ENCODE measurements at places on chromosomes 4 and X.

- DNase-seq, result no peak
Observed at GRCh38 chr4:1632109-1633104, 51.7 kb downstream of the FAM53A start.

DNA sequence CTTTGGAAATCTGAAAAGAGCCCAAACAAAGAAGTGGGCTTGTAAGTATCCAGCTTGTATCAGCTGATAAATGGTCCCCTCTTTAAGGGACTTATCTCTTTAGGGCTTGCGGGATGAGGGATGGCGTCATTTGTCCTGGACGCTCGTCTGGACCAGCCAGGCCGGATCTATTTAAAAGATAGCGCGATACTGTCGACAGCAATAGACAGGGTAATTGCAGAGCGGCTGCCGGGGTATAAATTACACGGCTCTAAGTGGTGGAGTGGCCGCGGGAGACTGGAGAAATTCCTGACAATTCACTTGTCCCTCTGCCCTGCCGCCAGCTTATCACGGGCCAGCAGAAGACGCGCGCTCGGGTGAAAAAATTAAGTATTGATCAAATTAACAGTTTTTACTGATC, 90.7 kb downstream of the FAM53A start:
- DNase-seq, result no peak

DNA sequence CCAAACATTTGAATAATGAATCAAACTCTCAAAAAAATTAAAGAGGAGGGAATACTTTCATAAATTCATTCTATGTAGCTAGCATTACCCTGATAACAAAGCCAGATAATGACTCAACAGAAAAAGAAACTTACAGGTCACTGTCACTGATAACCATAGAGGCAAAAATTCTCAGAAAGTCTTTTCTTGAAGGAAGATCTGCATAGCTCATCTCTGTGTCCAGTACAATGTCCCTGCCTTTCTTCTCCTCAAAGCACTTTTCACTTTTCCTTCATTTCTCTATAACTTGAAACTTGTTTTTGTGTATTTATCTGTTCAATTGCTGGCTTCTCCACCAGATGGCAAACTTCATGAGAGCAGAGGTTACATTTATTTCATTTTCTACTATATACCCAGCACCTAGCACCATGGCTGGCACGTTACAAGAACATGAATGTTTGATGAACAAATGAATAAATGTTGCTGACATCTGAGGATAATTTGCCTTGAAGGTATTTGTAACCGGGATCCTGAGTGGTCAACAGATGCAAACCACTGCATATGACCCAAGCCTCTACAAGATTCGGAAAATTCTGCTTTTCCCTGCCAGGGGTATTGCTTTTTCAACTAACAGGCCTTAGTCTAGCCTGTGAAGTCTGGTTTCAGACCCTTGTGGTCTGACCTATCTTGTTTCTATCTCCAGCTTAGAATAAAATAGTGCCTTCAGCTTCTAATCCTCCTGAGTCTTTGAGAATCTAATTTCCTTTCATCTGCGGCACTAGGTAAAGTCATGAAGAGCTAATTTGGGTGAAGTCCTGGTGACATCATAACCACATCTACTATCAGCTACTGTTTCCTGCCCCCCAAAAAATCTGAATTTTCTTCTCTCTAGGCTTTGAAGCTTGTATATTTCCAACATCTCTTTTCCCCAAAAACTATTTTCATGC, 52.5 kb upstream of the ANTXR2 start:
- DNase-seq, result peak; percentile 11

- DNase-seq, result no peak
Observed at GRCh38 chr4:40194602-40195161, 2.1 kb upstream of the RHOH start.

DNA sequence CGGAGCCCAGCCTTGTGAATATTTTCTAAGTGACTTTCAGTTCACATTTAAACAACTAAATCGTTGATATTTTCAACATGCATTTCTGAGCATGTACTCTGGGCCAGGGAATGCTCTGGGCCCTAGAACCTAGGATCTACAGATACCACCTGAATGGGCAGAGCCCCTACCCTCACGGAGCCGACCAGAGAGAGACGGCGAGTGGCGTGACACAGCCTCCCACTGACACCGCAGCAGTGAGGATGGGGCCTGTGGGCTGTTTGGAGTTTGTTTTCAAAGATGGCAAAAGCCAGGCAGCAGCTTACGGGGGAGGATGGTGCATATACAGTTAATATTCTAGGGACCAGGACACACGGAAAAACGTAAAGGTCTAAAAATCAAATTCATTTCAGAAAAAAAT, 17.7 kb downstream of the NELFA start:
- DNase-seq, result no peak

DNA sequence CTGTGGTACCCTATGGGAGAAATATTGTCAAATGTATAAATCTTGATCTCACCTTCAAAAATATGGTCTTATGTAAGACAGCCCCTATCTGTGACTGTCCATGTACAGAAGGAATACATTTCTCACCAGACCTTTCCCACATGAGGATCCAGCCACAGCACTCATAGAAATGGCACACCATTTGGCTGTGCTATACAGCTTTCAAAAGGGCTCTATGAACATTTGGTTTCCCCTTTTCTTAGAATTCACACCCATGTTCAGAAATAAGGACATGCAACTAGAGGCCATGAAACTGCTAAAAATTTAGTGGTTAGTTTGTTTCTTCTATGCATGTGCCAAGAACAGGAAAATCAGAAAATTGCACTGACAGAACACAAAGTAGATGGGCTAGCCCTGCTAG, 62.7 kb downstream of the ANTXR2 start:
- no peak for DNase-seq

DNA sequence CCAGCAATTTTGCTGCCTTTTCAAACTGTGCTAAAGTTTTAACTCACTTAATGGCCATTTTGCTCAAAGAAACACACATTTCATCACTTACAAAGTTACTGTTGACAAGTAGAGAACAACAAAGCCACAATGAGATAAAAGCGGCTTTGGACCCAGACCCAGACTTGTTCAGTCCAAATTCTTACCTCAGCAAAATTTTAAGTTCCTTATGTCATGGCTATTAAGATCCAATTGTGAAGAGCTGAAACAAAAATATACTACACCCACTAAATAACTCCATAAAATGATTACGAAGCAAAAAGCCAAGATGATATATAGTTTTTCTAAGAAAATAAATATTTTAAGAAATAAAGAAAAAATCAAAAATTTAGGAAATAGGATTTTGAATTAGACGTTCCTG, 137.0 kb upstream of the INPP4B start:
- no peak for DNase-seq

GRCh38 chrX:57156397-57157049, 19.3 kb upstream of the SPIN2A start:
- DNase-seq, result no peak

All from activated CD8-positive, alpha-beta memory T cell treated with anti-CD3 and anti-CD28 coated beads for 48 hours (primary cell).